Smooth muscle cell of trachea (primary cell): ENCODE measurements at places on chromosomes 7 and 10. TPM values are rescaled to one million over a fixed set of nuclear protein-coding genes. Genes with fewer than 3 reads are reported as not detected.

NRCAM gene
- 0.50 and 1.5 TPM in 2 replicates for total RNA-seq

PRKG1 gene
- 46.3 and 50.4 TPM in 2 replicates for total RNA-seq

ERVW-1 gene
- total RNA-seq = not detected in 2 replicates

ERV3-1 gene
- total RNA-seq = 9.0 and 9.9 TPM in 2 replicates

ACTL6B gene
- not detected in 2 replicates for total RNA-seq
